ENCODE measurements at places on chromosomes 12 and 14. TPM values are rescaled to one million over a fixed set of nuclear protein-coding genes. Genes with fewer than 3 reads are reported as not detected.

- no peak overlapping the region for H3K27ac ChIP-seq
- peaks cover 82% of the 10 kb centered on the region for H3K4me1 ChIP-seq
- no peaks in the 10 kb centered on the region for H3K36me3 ChIP-seq
Observed at GRCh38 chr14:97709552-97709951, 912.4 kb downstream of the VRK1 start.

Gene TAS2R30
- 0.95 TPM for total RNA-seq

Gene CMA1
- total RNA-seq: not detected

DNA sequence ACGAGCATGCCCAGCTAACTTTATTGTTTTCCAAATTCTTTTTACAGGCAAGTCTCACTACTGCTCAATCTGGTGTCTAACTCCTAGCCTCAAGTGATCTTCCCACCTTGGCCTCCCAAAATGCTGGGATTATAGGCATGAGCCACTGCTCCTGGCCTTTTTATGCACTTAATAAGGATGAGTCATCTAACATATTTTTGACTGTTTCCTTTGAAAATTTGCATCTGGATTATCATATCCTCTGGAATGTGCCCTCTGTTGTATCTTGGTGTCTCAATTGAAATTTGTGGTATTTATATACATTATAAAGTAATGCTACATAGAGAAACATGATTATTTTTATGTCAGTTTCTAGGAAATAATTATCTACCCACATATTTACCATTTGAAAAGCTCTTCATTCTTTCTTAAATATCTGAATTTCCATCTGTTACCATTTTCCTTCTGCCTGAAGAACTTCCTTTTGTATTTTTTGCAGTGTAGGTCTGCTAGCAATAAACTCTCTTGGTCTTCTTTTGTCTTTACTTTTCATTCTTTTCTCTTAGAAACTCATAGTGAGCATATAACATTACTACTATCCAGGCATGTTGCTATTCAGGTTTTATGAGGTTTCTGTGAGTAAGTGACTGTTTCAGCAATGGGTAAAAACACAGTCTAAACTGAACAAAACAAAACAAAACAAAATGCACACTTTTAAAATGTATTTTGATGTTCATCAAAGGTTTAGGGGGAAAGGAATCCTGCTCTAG is 52.8 kb upstream of the CNOT2 start:
- no peaks in the 10 kb centered on the region for H3K4me1 ChIP-seq
- no peak overlapping the region for H3K27ac ChIP-seq
- H3K36me3 ChIP-seq: no peaks in the 10 kb centered on the region
- no peak overlapping the region for H3K4me3 ChIP-seq

DNA sequence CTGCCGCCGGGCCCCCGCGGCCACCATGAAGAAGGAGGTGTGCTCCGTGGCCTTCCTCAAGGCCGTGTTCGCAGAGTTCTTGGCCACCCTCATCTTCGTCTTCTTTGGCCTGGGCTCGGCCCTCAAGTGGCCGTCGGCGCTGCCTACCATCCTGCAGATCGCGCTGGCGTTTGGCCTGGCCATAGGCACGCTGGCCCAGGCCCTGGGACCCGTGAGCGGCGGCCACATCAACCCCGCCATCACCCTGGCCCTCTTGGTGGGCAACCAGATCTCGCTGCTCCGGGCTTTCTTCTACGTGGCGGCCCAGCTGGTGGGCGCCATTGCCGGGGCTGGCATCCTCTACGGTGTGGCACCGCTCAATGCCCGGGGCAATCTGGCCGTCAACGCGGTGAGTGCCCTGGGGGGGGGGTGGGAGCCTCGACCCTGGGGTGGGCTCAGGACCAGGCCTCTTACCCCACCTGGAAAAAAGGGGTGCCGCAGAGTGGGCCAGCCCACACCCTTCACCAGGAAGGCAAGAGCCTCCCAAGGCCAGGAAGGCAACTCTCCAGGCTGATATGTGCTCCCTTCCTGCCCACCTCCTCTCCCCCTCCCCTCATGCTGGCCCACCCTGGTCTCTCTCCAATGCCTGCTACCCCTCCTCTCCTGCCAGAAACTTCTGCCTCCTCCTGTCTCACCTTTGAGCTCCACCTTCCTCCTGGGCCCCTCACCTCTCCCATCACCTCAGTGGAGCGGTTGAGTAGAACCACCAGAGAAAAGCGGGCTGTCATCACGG is 507 bp downstream of the AQP5 start:
- no peak for DNase-seq
- no peak overlapping the region for H3K4me3 ChIP-seq
- no peak overlapping the region for H3K27ac ChIP-seq
- H3K36me3 ChIP-seq: no peaks in the 10 kb centered on the region

Gene ATL1
- 0.38 TPM for total RNA-seq

Gene SLC8A3
- total RNA-seq: 0.31 TPM

DNA sequence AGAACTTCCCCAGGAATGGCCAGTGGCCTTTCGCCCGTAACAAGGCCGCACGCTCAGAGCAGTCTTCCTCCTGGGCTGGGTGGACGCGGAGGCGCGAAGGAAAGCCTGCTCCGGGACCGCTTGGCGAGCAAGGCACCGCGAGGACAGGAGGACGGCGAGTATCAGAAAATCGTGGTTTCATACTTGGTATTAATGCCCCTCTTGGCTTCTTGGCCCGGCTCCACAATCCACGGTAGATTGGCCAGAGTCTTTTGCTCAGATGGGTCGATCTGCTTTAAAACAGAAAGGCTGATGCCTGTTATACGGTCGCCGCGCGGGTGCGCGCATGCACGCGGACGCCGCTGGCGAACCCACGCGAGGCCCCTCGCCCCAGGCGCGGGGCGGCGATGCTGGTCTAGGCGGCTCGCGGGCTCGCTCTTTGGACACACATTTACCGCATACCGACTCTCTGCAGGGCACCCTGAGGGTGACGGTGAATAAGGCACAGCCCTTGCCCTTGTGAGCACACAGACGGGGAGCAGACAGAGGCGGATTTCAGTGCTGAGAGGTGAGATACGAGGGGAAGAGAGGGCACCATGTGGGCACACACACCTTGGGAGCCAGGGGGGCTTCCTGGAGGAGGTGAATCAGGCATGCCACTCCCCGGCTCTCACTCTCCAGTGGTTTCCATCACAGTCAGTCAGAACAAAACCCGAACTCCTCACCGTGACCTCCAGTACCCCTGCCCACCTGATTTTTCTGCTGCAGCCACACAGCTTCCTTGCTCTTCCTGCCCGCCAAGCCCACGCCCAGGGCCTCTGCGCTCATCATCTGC is 100.7 kb downstream of the APAF1 start:
- peaks cover 16% of the 10 kb centered on the region for H3K27me3 ChIP-seq
- no peaks in the 10 kb centered on the region for H3K36me3 ChIP-seq
- H3K27ac ChIP-seq: peak overlapping the region; percentile 73
- H3K4me3 ChIP-seq: peak overlapping the region; percentile 71
- peak; percentile 76 for DNase-seq

Gene CMKLR1
- total RNA-seq: not detected

Gene MANSC4
- not detected for total RNA-seq

- peak overlapping the region; percentile 49 for H3K4me3 ChIP-seq
- peaks cover 87% of the 10 kb centered on the region for H3K4me1 ChIP-seq
- H3K27ac ChIP-seq: peak overlapping the region; percentile 96
- peaks cover 52% of the 10 kb centered on the region for H3K36me3 ChIP-seq
- peak; percentile 67 for DNase-seq
Observed at GRCh38 chr12:120013659-120014380, 24.8 kb downstream of the BICDL1 start.

Gene AMN
- 0.17 TPM for total RNA-seq

Gene CLEC4D
- total RNA-seq: not detected

GRCh38 chr12:68178774-68179439 is 19.4 kb upstream of the IFNG start:
- peaks cover 72% of the 10 kb centered on the region for H3K4me1 ChIP-seq
- H3K36me3 ChIP-seq: no peaks in the 10 kb centered on the region
- H3K4me3 ChIP-seq: no peak overlapping the region

DNA sequence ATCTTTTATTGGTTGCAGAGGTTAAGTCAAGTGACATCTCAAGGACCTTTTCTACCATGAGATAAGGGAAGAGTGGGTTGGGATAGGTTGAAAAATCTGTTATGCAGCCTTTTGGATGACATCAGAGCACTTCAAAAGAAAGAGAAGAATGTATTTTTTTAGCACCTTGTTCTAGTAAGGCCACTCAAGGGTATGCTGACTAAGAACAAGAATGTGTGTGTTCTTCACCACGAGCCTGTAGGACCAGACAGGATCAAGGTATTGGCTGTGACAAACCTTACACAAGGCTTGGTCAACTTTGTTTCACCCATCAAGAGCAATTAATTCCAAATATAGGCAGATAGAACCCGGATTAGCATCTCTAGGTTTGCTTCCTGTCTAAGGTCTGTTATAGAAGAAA is 142.5 kb downstream of the SAMD4A start:
- H3K4me1 ChIP-seq: peaks cover 17% of the 10 kb centered on the region
- H3K4me3 ChIP-seq: no peak overlapping the region
- no peak overlapping the region for H3K27ac ChIP-seq
- DNase-seq: no peak

DNA sequence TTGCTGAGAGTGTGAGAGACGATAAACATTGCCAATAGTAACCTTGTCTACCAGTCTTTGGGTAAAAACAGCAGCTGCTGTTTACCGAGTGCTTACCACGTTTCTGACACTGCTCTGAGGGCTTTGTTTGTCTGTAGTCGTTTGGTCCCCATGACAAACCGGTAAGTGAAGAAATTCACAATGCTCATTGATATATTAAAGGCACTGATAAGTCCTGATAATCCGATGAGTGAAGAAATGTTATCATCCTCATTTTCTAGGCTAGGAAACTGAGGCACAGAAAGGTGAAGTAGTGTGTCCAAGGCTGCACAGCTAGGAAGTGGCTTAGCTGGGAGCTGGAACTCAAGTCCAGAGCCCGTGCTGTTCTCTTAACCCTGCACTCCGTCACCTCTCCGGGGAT is 138.6 kb downstream of the SCARB1 start:
- H3K4me1 ChIP-seq: no peaks in the 10 kb centered on the region
- H3K27ac ChIP-seq: no peak overlapping the region
- H3K36me3 ChIP-seq: no peaks in the 10 kb centered on the region
- peaks cover 6% of the 10 kb centered on the region for H3K27me3 ChIP-seq

- H3K27ac ChIP-seq: no peak overlapping the region
- no peak for DNase-seq
- H3K4me3 ChIP-seq: no peak overlapping the region
- no peaks in the 10 kb centered on the region for H3K27me3 ChIP-seq
Observed at GRCh38 chr12:26399381-26399780, 204.0 kb downstream of the SSPN start.

Gene ALKBH1
- 13.2 TPM for total RNA-seq

- peaks cover 6% of the 10 kb centered on the region for H3K36me3 ChIP-seq
- peaks cover 22% of the 10 kb centered on the region for H3K4me1 ChIP-seq
- no peak for DNase-seq
- no peak overlapping the region for H3K4me3 ChIP-seq
- no peaks in the 10 kb centered on the region for H3K27me3 ChIP-seq
- H3K27ac ChIP-seq: no peak overlapping the region
Observed at GRCh38 chr12:111570084-111570961, 28.8 kb downstream of the ATXN2 start.

DNA sequence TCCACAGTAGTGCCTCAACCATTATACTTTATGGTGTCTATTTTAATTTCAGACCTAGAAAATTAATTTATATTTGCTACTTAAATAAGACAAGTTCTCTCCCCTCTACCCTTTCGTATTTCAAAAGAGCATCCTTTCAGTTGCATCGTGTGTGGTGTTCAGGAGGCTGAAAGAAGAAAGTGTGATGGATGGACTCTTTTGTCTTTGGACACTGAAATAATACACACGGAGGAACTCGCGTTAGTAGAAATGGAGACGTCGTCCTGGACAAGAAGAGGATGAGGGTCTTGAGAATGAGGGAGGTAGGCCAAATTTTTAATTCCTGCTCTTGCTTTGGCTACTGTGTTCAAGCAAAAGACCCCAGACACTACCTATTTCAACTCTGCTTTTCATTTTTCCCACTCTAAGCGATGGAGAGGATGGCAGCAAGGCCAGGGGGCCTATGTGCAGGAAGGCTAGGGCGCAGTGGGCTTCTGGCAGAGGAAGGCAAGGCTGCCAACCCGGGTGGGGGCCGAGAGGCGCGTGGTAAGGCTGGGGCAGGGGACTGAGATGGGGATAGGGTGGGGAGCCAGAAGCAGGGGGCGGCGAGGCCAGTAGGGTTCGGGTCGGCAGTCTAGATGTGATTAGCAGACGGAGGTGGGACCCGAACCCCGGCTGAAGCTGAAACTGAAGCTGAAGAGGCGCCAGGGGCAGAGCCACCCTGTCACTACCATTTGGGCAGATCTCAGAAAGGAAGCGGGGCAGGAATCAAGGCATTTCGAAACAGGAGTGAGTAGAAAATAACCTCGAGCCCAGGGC is 722 bp downstream of the TMED8 start:
- H3K4me1 ChIP-seq: peaks cover 43% of the 10 kb centered on the region
- peak overlapping the region; percentile 82 for H3K27ac ChIP-seq
- H3K4me3 ChIP-seq: peak overlapping the region; percentile 92
- H3K36me3 ChIP-seq: peaks cover 20% of the 10 kb centered on the region
- DNase-seq: peak; percentile 62
- no peaks in the 10 kb centered on the region for H3K27me3 ChIP-seq

GRCh38 chr12:23169012-23169695 is 544.2 kb downstream of the ETNK1 start:
- no peak overlapping the region for H3K27ac ChIP-seq
- no peak for DNase-seq
- no peak overlapping the region for H3K4me3 ChIP-seq

Gene CNPY2
- total RNA-seq: 74.7 TPM

Gene CAPZA3
- total RNA-seq: not detected

Gene PIK3C2G
- total RNA-seq: not detected

DNA sequence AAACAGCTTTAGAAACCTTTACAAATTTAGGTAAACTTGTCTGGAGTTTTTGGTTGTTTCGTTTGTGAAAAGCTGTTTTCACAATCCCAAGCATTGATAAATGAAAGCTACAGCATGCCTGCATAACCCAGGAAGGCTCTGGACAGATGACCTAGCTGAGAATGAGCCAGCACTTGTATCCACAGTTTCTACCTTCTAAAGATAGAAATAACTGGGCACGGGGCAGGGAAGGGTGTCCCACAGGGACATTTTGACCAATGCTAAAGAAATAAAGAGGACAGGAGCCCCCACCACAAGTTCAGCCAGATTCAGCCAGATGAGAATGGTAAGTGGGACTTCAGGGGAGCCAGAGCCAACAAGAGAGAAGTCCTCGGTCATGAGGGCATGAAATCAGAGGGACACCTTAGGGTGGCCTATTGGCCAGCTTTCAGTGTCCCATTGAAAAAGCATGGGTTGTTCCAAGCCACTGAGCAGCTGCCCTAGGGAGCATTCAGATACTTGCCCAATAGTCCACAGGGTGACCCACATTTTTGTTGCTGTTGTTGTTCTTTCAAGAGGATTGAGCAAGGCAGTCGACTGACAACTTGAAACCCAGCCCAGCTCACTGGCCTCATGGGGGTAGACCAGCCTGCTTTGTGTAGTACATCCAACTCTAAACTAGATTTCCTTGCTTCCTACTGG is 140.3 kb upstream of the NUDT4 start:
- H3K27ac ChIP-seq: no peak overlapping the region
- no peak for DNase-seq
- no peaks in the 10 kb centered on the region for H3K4me1 ChIP-seq
- H3K4me3 ChIP-seq: no peak overlapping the region

GRCh38 chr14:60266021-60266937 is 17.3 kb downstream of the PPM1A start:
- peaks cover 16% of the 10 kb centered on the region for H3K36me3 ChIP-seq
- H3K4me1 ChIP-seq: peaks cover 18% of the 10 kb centered on the region
- no peak overlapping the region for H3K27ac ChIP-seq
- peak; percentile 19 for DNase-seq

Gene TAC3
- not detected for total RNA-seq

All from activated CD4-positive, alpha-beta memory T cell treated with anti-CD3 and anti-CD28 coated beads for 36 hours (primary cell).